ENCODE measurements at places on chromosomes 12 and 14.

GRCh38 chr12:86373813-86374212 lies 117.6 kb upstream of the MGAT4C start:
- no peak for DNase-seq

- DNase-seq, result no peak
Observed at GRCh38 chr12:131046813-131047788, 93.4 kb downstream of the ADGRD1 start.

DNA sequence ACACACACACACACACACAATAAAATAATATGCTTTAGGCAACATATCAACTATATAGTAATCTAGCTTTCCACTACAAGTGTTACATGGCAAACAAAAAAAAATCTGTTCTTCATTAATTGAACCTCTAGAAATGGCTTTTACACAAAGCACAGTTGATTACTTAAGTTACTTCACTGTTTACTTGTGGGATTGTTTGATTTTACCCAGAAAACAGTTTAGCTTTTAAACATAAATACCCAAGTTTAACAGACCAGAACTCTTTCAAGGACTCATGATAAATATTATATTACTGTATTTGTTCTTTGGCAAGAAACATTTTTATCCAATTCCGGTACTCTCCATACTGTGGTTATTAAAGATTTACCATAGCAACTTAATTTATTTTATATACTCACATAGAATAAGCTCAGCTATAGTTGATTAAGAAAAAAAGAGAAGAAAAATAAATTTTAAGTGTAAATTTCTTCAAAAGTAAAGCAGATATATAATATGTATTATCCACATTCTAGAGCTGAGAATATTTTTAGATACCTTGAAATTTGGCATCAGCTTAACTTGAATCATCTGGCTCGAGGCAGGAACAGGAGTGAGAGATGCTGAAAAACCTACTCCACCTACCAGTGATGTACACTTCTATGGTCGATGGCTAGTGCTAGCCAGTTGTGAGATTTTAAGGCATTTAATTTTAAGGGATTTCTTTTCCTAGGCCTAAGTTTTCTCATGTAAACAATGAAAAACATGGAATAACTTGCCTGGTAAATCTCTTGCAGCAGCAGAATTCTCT lies 126.0 kb downstream of the BTG1 start:
- no peak for DNase-seq

DNA sequence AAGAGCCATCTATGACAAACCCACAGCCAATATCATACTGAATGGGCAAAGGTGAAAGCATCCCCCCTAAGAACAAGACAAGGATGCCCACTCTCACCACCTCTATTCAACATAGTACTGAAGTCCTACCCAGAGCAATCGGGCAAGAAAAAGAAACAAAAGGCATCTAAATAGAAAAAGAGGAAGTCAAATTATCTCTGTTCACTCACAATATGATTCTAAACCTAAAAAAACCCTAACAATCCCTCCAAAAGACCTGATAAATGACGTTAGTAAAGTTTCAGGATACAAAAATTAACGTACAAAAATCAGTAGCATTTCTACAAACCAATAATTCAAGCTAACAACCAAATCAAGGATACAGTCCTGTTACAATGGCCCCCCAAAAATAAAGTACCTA lies 26.9 kb downstream of the MDM1 start:
- no peak for DNase-seq

DNA sequence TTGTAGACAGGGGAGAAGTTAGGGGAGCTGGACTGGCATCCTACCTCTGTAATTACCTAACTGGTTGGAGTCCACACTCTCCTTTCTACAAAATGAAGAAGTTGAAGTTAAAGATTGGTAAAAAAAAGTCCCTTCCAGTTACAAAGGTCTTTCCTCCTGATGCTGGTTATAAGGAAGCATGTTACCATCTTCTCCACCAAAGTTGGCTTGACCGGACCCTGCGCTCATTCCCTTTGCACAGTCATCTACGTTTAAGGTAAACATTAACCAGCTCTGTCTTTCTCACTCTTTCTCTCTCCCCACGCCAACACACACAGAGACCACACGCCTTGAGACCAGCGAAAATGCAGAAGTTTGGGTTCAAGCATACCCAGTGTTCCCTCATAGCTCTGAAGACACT lies 11.9 kb downstream of the FBLN5 start:
- DNase-seq, result no peak

DNA sequence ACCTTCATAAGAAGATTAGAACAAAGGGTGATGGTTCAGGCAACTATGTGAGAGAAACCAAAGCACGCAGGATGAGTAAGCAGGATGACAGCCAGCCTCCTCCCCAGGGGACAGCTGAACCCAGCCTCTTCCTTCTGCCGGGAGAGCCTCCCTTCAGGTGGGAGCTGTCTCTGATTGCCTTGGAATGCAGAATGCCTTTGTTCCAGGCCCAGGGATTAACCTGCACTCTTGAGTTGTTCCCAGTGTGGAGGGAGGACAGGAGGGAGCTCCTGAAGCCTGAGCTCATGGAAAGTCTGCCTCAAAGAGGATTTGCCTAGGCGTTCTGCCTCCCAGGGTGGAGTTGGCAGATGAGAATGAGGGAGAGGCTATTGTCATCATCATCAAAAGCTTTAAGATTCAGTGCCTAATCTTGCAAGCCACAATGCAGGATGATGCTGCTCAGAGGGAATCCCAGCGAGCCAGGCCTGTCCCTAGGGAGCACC lies 3.6 kb upstream of the KRT6A start:
- DNase-seq, result peak; percentile 50

DNA sequence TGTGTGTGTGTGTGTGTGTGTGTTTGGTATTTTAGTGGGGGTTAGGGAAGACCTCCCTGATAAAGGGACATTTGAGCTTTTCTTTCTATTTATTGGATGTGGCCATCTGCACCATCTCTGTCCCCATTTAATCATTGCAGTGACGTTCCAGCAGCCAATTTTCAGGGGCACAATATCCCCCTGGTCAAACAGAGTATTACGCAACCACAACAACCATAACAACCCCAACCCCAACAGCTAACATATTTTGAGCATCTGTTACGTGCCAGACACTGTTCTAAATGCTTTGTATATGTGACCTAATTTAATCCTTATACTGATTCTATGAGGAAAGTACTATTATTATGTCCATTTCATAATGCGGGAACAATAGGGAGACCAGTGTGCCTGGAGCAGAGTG lies 87.4 kb downstream of the TTC8 start:
- no peak for DNase-seq

- DNase-seq, result no peak
Observed at GRCh38 chr12:25757037-25757665, 201.3 kb upstream of the RASSF8 start.

- DNase-seq, result no peak
Observed at GRCh38 chr12:124849382-124849781, 14.3 kb downstream of the SCARB1 start.

DNA sequence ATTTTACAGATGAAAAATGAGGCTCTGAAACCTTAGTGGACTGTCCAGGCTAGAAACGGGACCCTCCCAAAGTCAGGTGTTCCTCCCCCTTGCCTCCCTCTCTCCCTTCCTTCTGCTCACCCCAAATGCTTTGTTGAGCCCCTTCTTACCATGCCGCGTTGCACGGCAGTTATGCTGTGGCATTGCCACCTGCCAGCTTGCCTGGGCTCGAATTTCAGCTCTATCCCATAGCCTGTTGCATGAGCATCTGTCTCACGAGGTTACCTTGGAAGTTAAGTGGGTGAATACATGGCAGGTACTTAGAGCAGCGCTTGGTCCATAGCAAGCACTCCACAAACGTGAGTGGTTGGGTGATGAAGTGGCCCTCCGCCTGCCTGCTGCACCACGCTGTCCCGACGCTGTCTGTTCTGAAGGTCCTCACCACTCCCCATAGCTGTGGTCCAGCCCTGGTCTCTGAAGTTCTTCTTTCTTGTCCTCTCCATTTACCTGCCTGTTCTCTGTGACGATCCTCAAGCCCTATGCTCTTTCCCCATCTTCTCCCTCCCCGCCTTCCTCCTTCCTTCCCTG lies 269.9 kb downstream of the CACNA1C start:
- no peak for DNase-seq

- no peak for DNase-seq
Observed at GRCh38 chr12:98737322-98737712, 92.2 kb downstream of the APAF1 start.

- no peak for DNase-seq
Observed at GRCh38 chr14:91613459-91614112, 103.5 kb upstream of the PPP4R3A start.

DNA sequence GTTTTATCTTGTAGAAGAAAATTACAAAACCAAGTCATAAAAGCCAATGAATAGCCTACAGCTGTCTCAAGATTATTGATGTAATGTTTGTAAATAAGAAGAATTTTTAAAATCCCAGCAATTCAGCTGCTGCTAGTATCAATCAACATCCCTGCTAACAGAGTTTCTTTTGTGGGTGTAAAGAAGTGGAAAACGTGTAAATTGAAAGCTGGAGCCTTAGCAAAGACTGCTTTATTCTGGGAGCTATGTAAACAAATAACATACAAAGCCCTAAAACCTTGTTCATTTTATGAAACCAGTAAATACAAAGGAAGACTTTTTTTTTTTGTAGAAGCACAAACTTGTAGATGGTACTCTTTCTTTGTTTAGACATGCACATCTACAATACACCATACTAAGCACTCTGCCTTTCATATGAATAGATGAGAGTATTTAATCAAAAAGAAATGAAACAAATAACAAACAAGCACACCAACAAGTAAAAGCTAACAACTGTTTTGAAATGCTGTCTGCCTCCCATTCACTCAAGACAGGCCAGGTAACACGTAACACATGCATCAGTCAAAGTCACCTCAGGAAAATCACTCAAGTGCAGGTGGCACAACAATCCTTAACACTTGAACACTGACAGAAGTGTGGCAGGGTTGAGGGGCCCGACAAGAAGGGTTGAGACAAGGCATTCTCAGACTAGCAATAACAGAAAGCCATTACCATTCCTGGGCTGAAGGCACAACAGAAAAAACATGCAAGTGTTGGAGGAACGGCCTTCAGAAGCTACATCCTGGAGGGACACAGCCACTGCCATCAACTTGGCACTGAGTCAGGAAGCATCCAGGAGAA lies 1364.0 kb upstream of the SEL1L start:
- no peak for DNase-seq
